ENCODE measurements at places on chromosomes 6 and 20. TPM values are rescaled to one million over a fixed set of nuclear protein-coding genes. Genes with fewer than 3 reads are reported as not detected.

DNA sequence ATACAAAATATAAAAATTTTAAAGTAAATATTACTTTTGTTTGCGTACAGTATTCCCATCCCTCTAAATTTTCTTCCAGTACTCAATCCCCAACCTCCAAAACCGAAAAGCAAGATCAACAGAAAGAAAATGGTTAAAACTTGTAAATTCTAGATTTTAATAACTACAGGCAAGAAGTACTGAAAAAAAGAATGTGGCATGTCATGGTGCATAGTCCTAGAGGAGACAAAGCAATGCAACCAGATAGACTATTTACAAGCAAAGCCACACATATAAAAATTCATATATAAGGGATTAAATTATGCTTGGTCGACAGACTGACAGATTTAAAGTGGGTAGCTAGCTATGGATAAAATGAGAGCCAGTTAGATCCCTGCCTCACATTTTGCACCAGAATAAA is 56.5 kb upstream of the HFE start:
- DNase-seq, result no peak

- DNase-seq, result no peak
These were observed 234.2 kb upstream of the OPRM1 start for GRCh38 chr6:153804755-153805330.

DNA sequence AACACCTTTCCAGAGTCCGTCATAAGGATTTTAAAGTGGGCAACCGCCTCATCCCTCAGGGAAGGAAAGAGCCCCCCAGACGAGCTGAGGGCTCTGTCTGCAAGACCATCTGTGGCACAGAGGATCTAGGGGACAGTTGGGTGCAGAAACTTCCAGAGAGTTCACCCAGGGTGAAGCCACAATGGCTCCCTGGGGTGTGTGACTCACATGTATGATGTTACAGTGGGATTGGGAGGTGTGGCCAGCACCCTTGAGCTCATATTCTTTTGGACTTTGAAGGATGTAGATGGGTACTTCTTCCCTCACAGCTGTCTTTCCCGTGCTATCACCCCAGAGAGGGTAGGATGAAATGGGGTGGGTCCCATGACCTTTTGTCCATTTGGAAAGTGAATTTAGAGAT is 95.5 kb downstream of the NCR2 start:
- DNase-seq, result no peak

GRCh38 chr20:25398376-25399036 is 7.9 kb upstream of the ABHD12 start:
- no peak for DNase-seq

- DNase-seq, result no peak
These were observed 135.8 kb upstream of the HMGCLL1 start for GRCh38 chr6:55714831-55715230.

DNA sequence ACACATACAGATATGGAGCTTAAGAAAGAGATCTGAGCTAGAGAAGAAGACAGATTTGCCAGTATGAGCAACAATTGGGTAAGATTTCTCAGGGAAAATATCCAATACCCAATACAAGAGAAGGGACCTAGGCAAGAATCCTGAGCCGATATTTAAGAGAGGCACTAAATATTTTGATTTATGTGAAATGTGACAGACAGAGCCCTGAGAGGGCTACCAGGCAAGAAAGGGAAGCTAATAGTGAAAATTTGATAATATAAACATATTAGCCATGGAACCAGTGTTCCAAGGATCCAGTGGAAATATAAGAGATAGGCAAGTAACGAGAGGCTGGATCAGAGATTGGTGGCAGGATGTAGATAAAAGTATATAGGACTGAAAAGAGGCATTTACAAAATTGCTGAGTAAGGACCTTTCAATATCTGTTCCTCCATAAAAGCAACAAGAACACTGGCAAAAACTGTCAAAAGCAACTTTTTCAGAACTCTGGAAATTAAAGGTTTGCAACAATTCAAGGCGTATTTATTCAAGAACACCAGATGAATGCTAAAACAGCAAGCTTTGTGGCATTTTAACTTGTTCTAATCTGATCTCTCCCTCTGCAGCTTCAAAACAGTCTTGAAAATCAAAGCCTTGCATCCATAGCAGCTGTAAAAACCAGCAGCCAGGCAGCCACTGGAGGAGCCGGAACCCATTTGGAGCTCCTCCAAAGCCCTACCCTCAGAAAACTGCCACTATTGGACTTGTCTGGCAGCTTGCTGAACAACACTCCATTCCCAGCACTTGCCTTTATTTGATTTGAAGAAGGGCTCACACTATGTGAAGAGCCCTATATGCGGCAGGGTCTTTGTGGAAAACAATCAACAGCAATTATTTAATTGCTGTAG is 58.8 kb downstream of the REV3L start:
- no peak for DNase-seq

- DNase-seq, result peak; percentile 63
These were observed 646 bp downstream of the RPS6KA2 start for GRCh38 chr6:166626177-166627032.

GRCh38 chr6:150115769-150116168 is 27.1 kb upstream of the PPP1R14C start:
- no peak for DNase-seq

GRCh38 chr6:40606981-40607380 is 19.8 kb upstream of the LRFN2 start:
- no peak for DNase-seq

DNA sequence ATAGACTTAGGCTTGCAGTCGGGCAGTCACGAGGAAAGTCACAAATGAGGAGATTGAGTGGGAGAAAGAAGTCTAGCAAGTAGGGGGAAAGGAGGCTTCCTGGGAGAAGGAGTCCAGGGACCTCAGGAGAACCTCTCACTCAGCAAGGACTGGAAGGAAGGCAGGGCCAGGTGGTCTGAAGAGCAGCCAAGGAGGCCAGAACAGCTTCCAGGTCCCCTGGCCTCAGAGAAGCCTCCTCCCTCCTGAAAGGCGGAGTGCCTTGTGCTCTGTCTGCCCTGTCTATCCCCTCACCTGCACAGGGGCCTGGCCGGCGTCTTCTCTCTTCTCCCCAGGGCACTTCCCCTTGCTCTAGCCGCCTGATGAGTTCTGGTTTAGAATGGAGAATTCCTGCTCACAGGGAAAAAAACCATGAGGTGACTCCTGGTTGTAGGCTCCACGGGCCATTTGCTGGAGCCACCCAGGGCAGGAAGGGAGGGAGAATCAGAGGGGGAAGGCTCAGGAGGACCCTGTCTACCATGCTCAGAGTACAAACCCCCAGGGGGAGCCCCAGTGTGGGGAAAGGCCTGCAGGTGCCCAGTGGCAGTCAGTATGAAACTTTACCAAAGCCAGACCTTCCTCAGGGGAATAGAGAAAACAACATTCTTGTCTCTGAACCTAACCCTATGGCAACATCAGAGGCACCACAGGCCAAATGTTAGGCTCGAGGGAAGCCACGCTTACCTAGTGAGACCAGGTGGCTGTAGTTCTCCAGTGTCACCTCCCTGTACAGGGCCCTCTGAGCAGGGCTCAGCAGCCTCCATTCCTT is 11.2 kb downstream of the ZNF337 start:
- DNase-seq, result no peak

- no peak for DNase-seq
These were observed 298.7 kb downstream of the TSHZ2 start for GRCh38 chr20:53270792-53271375.

DNA sequence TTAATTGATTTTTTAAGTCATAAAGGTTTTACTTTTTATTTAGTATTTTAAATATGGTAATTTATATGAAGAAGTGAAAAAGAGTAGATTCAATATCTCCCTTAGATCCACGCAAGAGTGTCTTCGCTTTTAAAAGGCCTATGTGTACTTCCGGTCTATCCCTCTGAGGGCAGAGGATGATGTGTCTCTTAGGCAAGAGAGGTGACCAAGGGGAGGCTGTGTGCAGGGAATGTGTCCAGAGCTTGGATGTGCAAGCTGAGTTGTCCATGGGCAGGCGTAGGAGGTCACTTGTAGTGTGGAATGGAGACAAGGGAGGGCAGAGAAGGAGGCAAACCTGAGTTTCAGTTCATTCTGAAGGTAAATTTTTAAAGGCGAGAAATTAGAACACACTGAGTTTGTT is 113.9 kb downstream of the CRYBG1 start:
- DNase-seq, result no peak

DNA sequence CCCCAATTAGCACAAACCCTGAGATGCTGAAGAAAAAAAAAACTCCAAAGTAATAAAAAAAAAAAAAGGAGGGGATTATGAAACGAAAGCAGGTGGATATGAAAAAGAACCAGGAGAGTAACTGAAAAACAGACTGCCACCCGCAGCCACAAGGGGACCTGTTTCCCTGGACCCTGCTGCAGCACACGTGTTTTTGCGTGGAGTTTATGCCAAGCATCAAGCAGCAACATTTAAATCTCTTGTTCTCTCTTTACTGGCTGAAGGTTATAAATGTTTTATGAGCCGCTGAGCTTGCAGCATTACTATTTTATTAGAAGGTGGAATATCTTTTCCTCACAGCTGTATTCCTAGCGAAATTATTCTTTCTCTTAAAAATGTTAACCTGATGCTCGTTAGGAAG is 131.6 kb upstream of the OLIG3 start:
- DNase-seq, result no peak

GRCh38 chr6:145036236-145036635 is 699.1 kb downstream of the EPM2A start:
- DNase-seq, result no peak

GRCh38 chr6:32885698-32886286 is 31.8 kb downstream of the PSMB9 start:
- DNase-seq, result no peak

- no peak for DNase-seq
These were observed 236.7 kb downstream of the SOD2 start for GRCh38 chr6:159456349-159456748.

DNA sequence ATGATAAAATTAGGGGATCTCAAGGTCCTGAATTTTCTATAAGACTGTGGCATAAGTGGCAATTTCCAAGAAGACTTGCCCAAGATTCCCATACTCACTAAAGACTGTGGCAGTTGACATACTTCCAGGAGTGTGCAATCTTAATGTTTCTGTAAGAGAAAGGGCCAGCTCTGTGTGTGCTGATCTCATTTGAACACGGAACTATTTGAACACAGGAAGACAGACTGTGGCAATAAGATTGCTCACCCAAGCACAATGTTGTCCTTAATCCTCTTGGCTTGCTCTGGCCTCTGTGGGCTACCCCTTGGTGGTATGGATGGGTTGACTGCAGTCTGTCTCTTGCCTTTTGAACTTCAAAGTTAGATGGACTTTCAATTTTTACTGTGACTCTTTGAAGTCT is 151.4 kb downstream of the PHF3 start:
- no peak for DNase-seq

- DNase-seq, result no peak
These were observed 46.8 kb downstream of the KIAA0319 start for GRCh38 chr6:24599179-24599578.

GRCh38 chr6:125526007-125526720 is 223.3 kb upstream of the HEY2 start:
- DNase-seq, result no peak

DNA sequence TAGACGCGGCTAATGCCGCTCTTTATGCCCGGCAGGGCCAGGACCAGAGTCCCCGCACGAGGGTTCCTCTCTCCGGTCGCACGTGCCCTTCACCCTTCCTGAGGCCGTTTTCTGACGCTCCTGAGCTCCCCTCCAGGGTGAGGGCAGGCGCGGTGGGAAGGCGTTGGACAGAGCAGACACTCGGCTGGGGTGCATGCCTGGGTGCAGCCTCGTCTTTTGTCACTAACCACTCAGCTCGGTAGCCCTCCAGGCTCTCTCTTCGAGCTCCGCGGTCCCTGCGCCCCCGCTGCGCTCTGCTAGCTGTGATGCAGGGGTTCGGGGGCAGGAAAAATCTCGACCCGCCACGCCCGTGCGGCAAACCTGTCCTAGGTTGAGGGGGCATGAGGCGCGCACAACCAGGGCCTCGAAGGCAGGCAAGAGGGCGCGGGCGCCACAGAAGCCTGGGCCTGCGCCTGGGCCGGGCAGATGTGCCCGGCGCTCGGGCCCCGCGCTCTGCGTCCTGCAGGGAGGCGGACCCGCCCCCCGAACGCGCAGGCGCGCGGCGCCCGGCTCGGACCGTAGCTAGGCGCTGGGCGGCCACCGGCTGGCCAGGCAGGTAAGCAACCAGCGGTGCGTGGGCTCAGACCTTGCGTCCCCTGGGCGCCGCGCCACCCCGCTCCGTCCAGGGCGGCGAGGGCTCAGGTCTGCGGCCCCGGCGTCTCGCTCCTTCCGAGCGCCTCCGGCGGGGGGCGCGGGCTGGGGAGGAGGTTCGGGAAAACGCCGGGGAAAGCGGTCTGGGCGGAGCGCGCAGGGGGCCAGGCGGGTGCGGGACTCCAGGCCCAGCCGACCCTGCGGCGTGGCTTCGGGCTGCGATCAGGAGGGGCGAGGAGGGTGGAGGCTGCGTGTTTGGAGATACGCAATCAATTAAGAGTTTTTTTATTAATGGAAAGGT is at the start of gene L3MBTL1:
L3MBTL1 (plus strand) TSS at position 548 of the 931 bp plus-strand sequence. CDS start 5,807 bp downstream, outside the sequence.
- DNase-seq, result peak; percentile 73

- DNase-seq, result no peak
These were observed 48.9 kb upstream of the TNFRSF21 start for GRCh38 chr6:47358440-47359225.

Gene TBXT
- total RNA-seq, result not detected

Gene HSD17B8
- 4.6 TPM for total RNA-seq

Gene STMND1
- total RNA-seq, result not detected

Gene NEURL2
- 3.5 TPM for total RNA-seq

Gene CTAGE9
- total RNA-seq, result not detected

Gene ECT2L
- total RNA-seq, result 2.7 TPM

Gene SLC13A3
- 5.8 TPM for total RNA-seq

Gene SERPINB6
- total RNA-seq, result 14.0 TPM

Gene C20orf144
- total RNA-seq, result not detected

Gene MMP24OS
- total RNA-seq, result 99.0 TPM

Gene RSPH9
- 0.22 TPM for total RNA-seq

Gene C4B
- total RNA-seq, result 6.4 TPM

Gene KIFC1
- 14.8 TPM for total RNA-seq

All from glutamatergic neuron (in vitro differentiated cells).